Fibroblast of mammary gland (primary cell): ENCODE measurements at places on chromosomes 1 and 21.

DNA sequence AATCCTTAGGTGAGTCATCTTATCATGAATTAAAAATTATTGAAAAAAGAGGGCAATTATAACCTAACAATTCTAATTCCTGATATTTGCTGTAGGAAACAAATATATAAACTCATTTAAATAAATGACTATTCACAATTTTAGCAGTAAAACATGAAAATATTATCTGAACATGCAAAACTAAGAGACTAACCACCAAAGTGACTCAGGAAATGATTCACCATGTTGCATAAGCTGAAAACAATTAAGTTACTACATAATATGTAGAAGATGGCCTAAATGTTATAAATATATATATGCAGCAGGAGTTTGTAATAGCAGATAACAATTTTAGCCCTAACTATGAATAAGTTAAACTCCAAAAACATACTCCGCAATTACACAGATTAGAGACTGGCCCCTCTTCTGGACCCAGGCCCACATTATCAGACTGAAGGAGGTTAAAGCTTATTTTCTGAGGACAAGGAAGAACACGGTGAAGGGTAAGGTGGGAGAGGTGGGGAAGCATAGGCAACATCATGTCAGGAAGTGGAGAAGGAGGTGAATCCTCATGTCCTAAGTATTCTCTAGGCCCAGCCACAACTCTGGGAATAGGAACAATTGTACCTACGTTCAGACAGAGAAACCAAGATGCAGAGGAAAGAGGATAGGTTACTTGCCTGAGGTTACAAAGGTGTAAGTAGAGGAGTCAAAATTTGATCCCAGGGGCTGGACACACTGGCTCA is 15.6 kb upstream of the AIM2 start:
- DNase-seq: peak; percentile 91

DNA sequence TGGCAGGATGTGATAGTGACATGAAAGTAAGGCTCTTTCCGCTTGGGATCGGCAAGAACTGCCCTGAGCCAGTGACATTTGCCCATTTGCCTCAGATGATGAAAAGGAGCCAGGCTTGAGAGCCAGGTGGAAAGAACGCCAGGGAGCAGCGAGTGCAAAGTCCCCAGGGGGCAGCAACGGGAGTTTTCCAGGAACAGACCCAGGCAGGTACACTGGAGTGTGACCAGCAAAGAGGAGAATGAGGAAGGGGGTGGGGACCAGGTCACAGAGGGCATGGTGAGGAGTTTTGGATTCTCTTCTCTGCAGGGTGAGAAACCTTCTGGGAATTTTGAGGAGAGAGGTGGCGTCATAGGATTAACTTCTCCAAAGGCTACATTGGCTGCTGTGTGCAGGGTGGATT is 10.8 kb upstream of the ETS2 start:
- no peak for DNase-seq

DNA sequence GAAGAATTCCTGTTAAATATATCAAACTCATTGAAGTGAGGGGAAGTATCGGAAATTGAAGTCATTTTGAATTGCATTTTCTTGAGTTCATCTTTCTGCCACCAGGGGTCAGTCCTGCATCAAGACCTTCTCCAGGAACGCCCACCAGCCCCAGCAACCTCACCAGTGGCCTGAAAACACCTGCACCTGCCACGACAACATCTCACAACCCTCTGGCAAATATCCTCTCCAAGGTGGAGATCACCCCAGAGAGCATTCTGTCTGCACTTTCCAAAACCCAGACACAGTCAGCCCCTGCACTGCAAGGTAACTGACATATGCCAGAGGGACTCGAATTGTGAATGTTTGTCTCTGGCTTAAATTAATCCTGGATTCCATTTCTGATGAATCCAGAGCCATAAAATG is 22.8 kb upstream of the TARS2 start:
- peak; percentile 67 for DNase-seq

DNA sequence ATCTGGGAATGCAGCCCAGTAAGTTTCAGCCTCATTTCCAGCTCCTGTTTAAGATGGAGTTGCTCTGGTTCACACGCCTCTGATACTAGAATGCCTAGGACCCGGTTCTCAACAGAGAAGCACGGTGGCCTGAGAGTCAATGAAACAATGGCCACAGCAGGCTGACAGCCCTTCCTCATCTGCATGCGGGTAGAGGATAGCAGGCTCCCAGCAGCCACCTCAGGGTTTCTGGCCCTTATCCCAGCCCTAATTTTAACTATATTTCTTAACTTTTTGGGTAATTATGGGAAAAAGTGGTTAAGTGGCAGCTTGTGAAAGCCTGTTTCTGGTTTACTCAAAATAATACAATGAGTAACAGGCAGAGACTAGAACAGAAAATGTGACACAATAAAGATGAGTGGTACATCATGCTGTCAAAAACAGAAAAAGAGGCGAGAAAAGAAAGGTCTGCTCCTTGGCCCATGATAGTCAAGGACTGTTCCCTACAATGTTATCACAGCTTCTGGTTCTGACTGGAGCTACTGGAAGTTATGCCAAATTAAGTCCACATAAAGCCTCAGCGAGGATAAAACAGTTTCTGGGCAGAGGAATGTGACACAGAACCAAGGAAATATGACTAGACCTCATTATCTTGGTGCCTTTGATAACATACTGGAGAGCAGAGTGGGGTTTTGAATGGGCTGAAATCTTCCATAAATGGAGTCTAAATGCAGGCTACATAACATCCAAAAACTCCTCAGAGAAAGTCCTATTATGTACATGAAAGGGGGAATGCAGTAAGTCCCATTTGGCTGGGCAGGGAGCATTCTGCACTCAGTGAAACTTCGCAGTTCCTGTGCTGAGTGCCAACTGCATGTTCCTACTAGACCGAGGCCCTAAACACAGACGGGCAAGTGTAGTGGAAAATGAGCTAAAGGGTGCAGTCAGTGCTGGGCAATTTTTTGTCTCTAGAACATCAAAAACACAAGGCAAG is 92.1 kb downstream of the NIBAN1 start:
- DNase-seq: peak; percentile 34

GRCh38 chr1:198491596-198491995 is 48.9 kb downstream of the ATP6V1G3 start:
- DNase-seq: no peak
